ENCODE measurements at places on chromosomes 6 and 20.

GRCh38 chr6:134873500-134874388, 76.2 kb downstream of the ALDH8A1 start:
- DNase-seq: no peak

DNA sequence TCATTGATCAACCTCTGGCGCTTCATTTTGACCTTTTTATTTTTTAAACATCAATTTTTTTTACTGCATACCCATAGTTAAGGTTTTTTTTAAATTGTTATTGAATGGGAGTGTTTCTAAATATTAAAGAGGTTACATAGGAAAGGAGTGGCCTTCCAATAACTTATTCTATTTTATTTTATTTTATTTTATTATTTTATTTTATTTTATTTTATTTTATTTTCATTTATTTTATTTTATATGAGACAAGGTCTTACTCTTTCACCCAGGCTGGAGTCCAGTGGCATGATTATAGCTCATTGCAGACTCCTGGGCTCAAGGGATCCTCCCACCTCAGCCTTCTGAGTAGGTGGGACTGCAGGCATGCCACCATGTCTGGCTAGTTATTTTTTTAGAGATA, 30.2 kb downstream of the DOP1A start:
- DNase-seq: no peak

DNA sequence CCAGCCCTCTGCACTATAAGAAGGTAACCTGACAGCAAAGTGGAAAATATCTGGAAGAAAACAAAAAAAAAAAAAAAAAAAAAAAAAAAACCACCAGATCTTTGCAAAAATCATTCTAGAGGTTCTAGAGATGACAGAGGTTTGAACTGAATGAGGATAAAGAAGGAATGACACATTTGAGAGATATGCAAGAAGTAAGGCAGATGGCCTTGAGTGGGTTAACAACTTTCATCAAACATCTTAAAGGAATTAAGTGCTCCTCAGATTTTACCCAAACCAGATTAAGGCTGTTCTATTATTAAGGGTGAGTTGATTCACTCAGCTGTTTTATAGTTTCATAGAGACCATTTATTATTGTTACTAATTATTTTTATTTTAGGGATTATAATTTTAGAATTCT, 62.0 kb downstream of the RSPO3 start:
- no peak for DNase-seq

DNA sequence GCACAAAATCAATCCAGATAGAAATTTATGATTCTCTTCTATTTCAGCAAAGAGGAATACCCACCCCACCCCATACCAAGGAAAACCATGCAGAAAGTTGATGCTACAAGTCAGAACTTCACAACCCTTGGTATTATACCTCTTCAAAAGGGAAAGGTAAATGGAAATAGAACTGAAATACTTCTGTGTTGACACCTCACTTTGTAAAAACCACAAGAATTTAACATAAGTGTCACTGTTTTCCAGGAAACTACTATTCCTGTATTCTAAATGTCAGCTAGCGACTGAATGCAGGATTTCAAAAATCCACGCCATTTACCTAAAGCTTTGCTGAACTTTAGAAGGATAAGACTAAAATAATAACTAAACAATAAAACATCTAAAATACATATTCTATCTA, 3.6 kb downstream of the CPNE1 start:
- no peak for DNase-seq

DNA sequence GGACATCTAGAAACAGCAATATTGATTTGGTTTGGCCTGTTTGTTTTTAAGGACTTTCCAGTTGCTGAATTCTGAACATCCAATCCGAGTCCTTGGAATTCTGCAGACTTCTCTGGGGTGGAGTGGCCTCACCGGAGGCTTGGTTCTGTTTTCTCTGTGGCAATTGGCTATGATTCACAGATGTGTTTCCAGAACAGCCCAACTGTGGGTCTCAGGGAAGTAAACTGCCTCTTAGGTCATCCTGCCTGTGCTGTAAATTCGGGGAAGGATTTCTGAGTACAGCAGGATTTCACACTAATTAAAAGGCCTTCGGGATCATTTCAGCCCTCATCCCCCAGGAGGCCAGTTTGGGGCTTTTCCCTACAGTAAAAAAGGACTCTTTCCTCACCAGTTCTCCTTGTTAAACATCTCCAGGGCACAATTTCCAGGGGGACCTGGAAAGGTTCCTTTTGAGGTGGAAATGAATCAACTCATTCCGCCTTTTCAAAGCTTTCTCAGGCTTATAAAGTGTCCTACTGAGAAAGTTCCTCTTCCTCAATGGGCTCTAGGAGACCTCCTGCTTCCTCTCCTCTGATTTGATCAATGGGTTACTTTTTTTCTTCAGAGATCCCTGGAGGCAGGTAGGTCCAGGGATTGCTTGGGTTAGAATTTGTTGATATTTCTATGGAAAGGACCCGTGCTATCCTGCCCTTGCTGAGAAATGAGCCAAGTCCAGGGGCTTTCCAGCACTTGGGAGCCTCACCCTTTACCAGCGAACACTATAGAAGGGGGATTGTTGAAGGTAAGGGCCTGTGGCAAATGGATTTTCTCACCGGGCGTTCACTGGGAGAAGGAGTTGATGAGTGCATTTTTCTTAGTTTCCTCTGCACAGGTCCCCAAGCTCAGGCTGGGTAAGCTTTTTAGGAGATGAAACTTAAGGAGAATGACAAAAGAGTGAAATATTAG, 114.6 kb downstream of the CLIC5 start:
- DNase-seq: no peak

DNA sequence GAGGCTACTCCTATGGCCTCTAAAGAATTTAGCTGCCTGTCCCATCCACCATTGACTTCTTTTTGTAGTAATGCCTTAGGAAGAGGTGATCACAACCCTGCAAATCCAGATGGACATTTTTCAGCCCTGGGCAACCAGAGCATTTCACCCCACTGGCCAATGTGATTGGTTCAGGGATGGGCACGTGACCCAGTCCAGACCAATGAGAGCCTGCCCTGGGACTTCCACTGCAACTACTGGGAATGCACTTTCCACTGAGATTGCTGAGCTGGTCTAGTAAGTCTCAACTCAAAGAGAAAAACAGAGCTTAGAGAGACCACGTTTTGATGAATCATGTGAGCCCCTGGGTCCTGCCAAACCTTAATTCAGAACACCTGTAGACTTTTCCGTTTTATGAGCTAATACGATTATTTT, 8.9 kb upstream of the UBE2V1 start:
- no peak for DNase-seq

DNA sequence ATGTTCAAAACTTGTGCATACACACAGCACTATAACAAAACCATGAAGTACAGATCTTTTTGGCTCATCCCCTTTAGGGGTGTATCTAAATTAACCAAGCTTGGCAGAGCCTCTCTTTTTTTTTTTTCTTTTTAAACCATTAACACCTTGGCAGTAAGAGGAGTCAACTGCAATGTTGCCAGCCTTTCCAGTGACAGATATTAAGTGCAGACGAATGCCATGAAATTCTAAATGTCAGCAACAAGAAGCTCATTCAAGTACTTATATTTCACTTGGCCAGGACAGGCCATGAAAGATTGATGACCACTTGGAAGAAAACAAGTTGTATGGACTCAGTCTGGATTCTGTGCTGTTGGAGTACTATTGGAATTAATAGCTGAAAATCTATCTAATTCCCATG, 49.8 kb downstream of the SLC17A5 start:
- no peak for DNase-seq

- DNase-seq: no peak
These were observed 15.2 kb downstream of the KIF25 start for GRCh38 chr6:168012431-168013249.

GRCh38 chr6:150919938-150920337, 54.4 kb downstream of the MTHFD1L start:
- no peak for DNase-seq

DNA sequence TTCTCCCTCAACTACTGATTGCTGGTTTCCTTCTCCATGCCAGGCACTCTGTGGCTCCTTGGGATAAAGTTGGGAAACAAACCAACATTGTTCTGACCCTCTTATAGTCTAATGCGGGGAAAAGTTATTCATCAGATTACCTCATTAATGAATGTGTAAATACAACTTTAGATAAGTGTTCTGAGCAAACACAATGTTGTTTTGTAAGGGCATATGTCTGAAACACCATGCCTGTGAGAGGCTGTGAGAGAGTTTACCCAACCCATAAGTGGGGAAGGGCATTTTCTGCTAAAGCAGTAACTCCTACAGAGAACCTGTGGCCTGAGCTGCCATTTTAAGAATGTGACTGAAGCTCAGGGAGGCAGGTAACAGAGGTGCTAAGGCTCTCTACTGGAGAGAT, 283.5 kb downstream of the KHDC1L start:
- DNase-seq: no peak

DNA sequence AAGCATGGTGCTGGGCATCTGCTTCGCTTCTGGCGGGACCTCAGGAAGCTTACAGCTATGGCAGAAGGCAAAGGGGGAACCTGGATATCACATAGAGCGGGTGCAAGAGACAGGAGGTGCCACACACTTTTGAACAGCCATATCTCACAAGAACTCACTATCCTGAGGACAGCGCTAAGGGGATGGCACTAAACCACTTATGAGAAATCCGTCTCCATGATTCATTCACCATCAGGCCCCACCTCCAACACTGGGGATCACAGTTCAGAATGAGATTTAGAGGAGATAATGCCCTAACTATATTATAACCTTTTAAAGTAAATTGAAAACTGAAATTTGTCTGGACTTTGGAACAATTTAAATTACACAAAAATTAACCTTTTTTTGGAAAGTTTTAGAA, 37.8 kb upstream of the SUMO4 start:
- DNase-seq: no peak

GRCh38 chr6:84546427-84546914, 217.9 kb downstream of the TBX18 start:
- no peak for DNase-seq

GRCh38 chr6:32087574-32088486, 21.3 kb downstream of the TNXB start:
- DNase-seq: peak; percentile 51

- DNase-seq: no peak
These were observed 677.7 kb downstream of the DOK5 start for GRCh38 chr20:55153001-55153645.

DNA sequence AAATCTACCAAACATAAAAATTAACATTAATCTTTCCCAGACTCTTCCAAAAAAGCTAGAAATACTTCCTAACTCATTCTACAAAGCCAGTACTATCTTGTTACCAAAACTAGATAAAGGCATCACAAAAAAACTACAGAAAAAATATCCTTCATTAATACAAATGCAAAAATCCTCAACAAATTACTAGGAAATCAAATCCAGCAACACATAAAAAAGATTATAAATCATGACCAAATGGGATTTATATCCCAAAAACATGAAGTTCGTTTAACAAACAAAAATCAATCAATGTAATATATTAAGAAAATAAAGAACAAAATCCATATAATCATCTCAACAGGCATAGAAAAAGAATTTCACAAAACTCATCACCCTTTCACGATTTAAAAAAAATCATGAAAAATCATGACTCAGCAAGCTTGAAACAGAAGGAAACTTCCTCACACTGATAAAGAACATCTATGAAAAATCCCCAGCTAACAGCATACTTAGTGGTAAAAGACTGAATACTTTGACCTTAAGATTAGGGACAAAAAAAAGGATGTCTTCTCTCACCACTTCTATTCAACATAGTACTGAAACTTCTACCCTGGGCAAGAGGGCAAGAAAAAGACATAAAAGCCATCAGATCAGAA, 43.2 kb downstream of the RANBP9 start:
- no peak for DNase-seq

GRCh38 chr20:845941-846893, 12.7 kb downstream of the FAM110A start:
- no peak for DNase-seq

DNA sequence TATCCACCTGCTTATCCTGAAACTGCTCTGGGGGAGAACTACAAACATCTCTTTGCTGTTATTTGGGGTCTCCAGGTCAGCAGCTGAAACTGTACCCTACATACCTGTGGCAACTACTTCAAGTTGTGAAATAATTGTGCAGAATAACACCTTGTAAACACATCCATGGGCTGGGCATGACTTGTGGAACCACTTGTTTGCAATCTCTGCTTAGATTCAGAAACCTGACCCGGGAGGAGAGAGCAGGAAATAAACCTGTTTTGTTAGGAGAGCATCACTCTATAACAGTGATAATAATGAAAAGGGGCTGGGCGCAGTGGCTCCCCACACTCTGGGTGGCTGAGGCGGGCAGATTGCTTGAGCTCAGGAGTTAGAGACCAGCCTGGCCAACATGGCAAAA, 183.1 kb downstream of the NFATC2 start:
- DNase-seq: no peak

GRCh38 chr6:70638468-70638867, 29.2 kb upstream of the SMAP1 start:
- DNase-seq: no peak

DNA sequence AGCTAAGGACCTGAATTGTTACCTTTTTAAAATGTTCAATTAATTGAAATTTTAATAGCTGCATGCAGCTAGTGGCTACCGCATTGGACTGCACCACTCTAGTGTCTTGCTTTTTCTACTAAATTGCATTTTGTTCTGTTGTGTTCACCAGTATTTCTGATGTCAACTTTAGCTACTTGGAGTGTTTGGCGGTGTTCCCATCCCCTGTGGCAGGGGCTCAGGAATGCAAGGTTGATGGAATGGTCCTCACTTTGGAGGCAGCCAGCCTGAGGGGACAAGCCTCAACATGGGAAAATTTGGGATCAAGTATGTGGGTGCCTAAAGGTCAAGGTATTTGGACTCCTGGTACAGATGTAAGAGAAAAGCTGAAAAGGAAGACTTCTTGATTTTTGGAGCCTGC, 230.1 kb upstream of the PRND start:
- no peak for DNase-seq

GRCh38 chr6:4660377-4661321, 115.6 kb upstream of the CDYL start:
- no peak for DNase-seq

GRCh38 chr6:25254671-25255070, 24.5 kb upstream of the CARMIL1 start:
- DNase-seq: no peak

GRCh38 chr6:56244089-56244488, 3.3 kb downstream of the COL21A1 start:
- DNase-seq: no peak

GRCh38 chr6:47532981-47533585, 55.5 kb downstream of the CD2AP start:
- DNase-seq: no peak

GRCh38 chr6:158002249-158002950, 20.7 kb downstream of the SYNJ2 start:
- no peak for DNase-seq
